Activated CD8-positive, alpha-beta T cell treated with anti-CD3 and anti-CD28 coated beads, Interleukin-2, amount 10 ng/mL, durations not matched to agents 7 days and 5 days (primary cell): ENCODE measurements at places on chromosomes 16 and 17. TPM values are rescaled to one million over a fixed set of nuclear protein-coding genes. Genes with fewer than 3 reads are reported as not detected.
A peak's percentile ranks its signal among the peaks of the same experiment; 100 is the strongest.

Gene TBC1D28
- not detected for total RNA-seq

Gene GNAO1
- 2.7 TPM for total RNA-seq

- no peak for DNase-seq
These were observed 59.8 kb downstream of the OTOA start for GRCh38 chr16:21723532-21723931.

- no peak for DNase-seq
These were observed 10.8 kb downstream of the CHD9 start for GRCh38 chr16:53065461-53066061.

DNA sequence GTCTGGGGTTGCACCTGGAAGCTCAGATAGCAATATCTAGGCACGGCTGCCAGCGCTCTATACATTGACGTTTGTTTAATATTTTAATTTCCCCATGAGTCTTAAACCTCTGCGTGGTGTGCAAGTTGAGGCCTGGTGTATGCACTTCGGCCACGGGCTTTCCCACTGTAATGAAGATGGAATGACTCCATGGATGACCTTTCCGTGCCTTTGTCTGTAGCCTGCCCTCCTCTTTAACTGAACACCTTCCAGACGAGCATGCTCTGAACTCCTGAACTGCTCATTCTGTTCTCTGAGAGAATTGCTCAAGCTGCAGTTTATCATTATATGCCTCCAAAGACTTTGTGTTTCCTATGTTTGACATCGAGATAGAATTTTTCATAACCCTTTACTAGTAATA lies 438.8 kb downstream of the WWOX start:
- DNase-seq, result no peak

GRCh38 chr16:87778476-87778829 lies 12.7 kb upstream of the KLHDC4 start:
- peak; percentile 28 for DNase-seq

GRCh38 chr17:74903671-74904070 lies 10.2 kb upstream of the FADS6 start:
- no peak for DNase-seq

DNA sequence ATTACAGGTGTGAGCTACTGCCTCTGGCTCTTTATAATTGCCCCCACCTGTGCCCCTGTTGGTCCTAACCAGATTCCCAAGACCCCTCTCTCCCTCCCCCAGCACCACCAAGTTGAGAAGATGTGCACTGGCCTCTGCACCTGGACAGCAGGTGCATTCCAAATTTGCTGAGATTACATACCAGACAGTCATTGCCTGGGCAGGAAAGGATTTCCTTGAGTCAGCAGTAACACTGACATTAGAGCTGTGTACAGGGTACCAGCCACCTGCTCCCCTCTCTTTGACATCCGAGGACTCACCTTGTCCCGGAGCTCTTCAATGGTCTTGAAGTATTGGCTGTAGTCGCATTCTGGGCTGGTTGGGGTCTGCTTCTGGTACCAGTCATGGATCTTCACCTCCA lies 659 bp downstream of the KRT15 start:
- no peak for DNase-seq

DNA sequence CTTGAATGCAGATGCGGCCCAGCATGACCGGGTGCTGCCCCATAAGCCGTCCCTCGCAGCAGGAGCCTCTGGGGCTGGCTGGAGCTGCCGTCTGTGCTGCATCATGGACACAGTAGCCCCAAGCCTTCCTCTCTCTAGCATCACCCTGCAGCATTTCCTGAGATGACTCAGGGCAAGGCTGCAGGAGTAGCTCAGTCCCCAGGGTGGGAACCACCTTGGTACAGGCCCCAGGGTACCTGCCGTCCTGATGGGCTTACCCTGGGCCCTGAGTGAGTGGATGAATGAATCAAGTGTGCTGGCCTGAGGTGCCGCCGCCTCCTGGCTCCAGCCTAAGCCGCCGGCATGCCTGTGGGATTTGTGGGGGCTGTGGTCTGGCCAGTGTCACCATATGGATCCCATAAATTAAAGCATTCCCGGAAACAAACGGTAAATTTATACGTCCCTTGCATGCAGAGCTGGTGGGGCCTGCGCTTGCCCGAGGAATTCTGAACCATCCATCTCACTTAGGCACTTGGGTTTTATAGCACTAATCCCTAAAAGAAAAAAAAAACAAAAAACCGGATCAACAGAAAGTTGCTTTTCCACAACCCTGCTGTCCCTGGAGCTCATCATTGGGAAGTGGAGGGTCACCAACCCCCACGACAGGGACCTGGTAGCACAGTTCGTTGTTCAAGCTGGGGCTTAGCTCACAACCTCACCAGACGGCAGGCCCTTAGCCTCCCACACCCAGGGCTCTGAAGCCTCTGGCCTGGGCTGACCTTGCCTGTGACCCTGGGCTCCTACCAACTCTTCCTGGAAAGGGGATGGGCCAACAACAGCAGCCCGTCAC lies 242.6 kb upstream of the CIBAR2 start:
- no peak for DNase-seq

- DNase-seq, result no peak
These were observed 2.2 kb upstream of the BAHCC1 start for GRCh38 chr17:81392909-81393654.

DNA sequence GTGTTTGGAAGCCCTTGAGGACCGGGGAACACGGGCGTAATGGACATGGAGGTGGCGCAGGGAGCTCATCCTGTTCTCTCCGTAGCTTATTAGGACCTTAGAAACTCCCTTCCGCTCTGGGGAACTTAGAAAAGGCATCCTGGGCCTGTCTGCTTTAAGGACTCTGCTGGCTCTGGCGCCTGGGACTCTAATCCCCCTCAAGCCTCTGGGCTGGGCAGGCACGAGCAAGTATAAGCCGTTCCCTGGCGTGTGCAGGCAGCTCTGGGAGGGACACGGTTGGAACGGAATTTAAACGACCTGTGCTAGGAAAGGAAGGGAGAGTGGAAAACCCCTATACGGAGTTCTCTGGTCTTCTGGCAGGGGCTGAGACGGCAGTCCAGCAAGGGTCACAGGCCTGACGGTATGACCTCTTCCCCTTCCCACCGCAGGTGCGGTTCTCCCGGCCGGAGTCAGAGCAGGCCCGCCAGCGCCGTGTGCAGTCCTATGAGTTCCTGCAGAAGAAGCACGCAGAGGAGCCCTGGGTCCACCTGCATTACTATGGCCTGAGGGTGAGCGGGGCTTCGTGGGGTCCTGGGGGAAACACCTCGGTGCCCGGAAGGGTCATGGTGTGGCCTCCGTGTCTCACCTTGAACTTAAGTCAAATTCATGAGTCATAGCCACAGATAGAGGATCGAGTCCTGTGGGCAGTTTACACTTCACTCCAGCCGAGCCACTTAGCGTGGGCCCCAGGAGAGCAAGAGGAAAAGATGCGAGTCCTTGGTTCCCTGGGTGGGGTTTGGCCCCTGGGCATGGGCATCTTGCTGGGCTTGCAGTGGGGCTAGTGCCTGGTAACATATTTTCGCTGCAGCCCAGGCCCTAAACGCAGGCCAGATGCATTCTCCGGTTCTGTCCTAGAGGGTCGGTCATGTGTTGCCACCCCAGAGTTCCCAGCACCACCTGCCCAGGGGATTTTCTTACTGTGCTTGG lies 17.7 kb downstream of the POLR3E start:
- DNase-seq, result no peak

DNA sequence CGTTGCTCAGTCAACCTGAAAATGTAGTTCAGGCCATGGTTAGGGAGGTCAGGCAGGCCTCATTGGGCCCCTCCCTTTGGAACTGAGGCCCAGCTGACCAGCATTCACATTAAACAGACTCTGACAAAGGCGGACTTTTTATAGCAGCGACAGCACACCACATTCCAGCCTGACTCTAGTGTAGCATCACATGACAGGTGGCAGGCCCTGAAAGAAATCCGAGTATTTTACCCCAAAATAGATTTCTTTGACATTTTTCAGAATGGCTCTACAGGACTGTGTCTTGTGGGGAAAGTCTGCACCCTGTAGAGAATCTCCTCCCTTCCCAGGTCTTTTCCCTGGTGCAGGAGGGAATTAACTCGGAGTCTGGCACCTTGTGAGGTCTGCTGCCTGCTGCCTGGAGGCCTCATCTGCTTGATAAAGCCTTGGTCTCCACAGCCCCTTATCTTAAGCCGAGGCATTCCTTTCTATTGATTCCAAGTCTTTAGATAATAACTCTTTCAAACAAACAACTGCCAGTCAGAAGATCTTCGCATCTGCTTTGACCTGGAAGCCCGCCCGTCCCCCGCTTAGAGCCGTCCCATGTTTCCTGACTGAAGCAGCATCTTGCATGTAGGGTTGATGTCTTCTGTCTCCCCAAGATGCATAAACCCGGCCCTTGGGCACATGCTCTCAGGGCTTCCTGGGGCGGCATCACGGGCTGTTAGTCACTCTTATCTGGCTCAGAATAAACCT lies 44.0 kb upstream of the CAPN15 start:
- DNase-seq, result no peak

DNA sequence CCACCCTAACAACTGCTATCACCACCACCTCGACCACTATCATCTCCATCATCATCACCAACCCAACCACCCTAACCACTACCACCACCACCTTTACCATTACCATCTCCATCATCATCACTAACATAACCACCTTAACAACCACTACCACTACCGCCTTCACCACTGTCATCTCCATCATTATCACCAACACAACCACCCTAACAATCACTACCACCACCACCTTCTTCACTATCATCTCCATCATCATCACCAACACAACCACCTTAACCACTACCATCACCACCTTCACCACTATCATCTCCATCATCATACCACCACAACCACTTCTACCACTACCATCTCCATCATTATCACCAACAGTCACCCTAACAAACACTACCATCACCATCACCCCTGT lies 101.4 kb downstream of the BANP start:
- no peak for DNase-seq

DNA sequence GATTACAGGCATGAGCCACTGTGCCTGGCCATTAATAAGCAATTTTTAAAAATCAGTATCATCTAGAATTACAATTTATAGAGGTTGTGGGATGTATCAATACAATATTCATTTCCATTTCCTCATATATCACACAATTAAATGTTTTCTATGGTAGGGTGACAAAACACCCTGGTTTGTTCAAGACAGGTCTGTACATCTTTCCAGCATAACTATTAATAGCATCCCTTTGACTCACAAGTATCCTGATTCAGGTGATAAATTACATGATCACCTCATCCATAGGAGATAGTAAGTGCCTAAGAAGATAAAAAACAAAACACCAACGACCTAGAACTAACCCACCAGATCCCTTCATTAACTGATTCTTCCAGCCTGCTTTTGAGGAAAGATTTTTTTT lies 13.1 kb downstream of the COIL start:
- no peak for DNase-seq

- DNase-seq, result no peak
These were observed 230.9 kb downstream of the MRTFB start for GRCh38 chr16:14302031-14302398.

GRCh38 chr17:60163108-60163784 lies 13.5 kb downstream of the CA4 start:
- no peak for DNase-seq

- no peak for DNase-seq
These were observed 15.8 kb downstream of the CDH16 start for GRCh38 chr16:66902648-66903543.

GRCh38 chr16:83959656-83960434 lies 6.8 kb downstream of the OSGIN1 start:
- no peak for DNase-seq

- no peak for DNase-seq
These were observed 1.3 kb downstream of the LHX1 start for GRCh38 chr17:36938566-36939051.
